Activated CD4-positive, alpha-beta T cell treated with anti-CD3 and anti-CD28 coated beads, Interleukin-2, amount 50 U/mL, for 48 hours (primary cell): ENCODE measurements at places on chromosomes 11 and 22.

DNA sequence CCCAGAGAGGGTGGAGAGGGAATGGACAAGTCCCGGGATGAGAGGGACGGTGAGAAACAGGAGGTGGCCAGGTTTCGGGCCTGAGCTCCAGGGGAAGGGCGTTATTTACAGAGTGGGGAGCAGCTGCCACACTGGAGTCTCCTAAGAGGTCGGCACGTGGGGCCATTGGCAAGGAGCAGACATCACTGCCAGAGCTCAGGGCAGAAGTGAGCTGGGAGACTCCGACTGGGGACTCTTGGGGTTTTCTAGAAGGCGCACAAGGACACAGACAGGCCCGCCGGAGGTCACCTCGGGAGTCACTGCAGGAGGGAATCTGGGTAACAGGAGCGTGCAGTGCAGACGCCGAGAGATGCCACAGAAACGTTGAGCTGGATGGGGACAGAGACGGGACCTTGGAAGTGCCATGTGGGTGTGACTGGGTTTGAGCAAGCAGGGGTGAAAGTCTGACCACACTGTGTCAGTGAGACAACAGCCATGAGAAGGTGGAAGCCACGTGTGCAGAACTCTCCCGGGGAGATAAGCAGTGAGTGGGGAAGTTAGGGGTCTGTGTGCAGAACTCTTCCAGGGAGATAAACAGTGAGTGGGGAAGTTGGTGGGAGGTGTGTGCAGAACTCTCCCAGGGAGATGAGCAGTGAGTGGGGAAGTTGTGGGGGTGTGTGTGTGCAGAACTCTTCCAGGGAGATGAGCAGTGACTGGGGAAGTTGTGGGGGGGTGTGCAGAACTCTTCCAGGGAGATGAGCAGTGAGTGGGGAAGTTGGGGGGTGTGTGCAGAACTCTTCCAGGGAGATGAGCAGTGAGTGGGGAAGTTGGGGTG lies 187.5 kb downstream of the SHANK2 start:
- DNase-seq = no peak

GRCh38 chr22:27482402-27482801 lies 319.2 kb downstream of the MN1 start:
- no peak for DNase-seq

DNA sequence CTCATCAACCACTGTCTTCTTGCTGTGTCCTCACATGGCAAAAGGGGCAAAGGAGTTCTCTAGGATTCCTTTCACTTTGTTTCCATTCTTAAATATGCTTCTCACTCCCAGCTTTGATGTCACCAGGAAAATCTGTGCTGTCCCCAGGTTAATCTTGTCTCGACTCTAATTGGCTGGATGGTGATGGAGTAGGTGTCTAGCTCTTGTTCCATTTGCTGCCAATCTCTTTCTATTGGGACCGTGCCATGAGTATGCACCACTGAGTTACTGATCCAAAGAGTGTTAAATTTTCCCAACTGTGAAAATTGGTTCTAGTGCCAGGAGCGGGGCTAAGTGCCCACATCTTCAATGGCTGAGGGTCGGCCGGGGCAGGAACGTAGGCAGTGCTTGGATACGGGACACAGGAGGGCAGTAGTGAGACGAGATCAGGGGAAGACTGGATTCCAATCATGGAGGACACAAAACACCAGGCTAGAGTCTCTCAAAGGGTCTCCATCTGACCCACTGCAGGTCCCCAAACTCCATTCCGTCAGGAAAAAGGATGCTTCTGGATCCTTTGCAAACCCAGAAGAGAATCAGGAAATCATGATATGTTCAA lies 47.7 kb upstream of the CSNK2A3 start:
- no peak for DNase-seq

- DNase-seq = no peak
Measured at GRCh38 chr11:44017443-44018126, 30.2 kb upstream of the ACCSL start.

- peak; percentile 39 for DNase-seq
Measured at GRCh38 chr11:8262552-8263108, 1.0 kb downstream of the LMO1 start.

DNA sequence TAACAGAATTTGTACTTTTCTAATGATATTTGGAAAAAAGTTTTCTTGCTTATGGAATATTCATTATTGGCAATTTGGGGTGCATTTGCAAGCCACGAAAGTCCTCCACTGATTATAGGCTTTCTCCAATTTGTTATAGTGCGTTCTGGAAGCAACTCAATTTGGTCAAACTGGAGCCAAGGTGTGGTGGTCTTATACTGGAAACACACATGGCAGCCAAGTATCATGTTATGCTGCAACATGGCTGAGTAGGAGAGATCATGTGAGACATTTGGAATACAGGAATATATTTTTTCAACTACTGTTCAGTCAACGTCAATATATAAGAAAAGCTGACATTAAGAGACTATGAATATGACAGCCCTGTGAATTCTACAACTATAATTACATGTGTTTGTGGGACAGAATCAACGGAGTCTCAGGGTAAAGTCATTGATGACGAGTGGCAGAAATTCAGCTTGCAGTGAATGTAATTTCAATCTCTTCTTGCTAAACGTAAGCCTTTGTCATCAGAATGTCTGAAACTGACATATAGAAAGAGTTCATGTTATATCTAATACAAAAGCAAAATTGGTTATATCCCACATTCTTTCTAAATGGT lies 83.8 kb upstream of the FIBIN start:
- no peak for DNase-seq

- no peak for DNase-seq
Measured at GRCh38 chr22:48236261-48236660, 1473.8 kb downstream of the TBC1D22A start.

GRCh38 chr11:134176284-134176683 lies 47.5 kb downstream of the NCAPD3 start:
- DNase-seq = no peak

GRCh38 chr11:34614344-34615104 lies 6.4 kb upstream of the EHF start:
- no peak for DNase-seq

GRCh38 chr11:129225190-129225589 lies 33.1 kb upstream of the ARHGAP32 start:
- no peak for DNase-seq

GRCh38 chr11:95723361-95723942 lies 66.1 kb downstream of the FAM76B start:
- no peak for DNase-seq
